ENCODE measurements at places on chromosomes 7 and 10.

GRCh38 chr7:18402488-18403183, 92.9 kb upstream of the HDAC9 start:
- no peak for DNase-seq

DNA sequence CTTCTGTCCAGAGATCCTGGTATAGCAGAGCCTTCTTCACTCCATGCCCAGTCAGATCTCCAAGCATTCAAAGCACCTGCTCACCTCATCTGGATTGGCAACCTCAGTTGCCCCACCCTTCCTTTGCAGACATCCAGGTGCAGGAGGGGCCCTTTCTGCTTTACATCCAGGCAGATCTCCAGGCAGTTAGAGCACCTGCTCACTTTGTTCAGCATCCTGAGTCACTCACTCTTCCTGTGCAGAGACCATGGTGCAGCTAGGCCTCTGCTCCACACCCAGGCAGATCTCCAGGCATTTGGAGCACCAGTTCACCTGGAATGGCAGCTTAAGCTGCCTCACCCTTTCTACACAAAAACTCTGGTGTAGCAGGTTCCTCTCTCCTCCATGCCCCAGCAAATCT, 153.1 kb downstream of the CDK14 start:
- DNase-seq, result no peak

- DNase-seq, result no peak
Observed at GRCh38 chr10:50931948-50932431, 46.6 kb upstream of the A1CF start.

GRCh38 chr7:35748371-35748770, 52.5 kb upstream of the SEPTIN7 start:
- DNase-seq, result no peak

DNA sequence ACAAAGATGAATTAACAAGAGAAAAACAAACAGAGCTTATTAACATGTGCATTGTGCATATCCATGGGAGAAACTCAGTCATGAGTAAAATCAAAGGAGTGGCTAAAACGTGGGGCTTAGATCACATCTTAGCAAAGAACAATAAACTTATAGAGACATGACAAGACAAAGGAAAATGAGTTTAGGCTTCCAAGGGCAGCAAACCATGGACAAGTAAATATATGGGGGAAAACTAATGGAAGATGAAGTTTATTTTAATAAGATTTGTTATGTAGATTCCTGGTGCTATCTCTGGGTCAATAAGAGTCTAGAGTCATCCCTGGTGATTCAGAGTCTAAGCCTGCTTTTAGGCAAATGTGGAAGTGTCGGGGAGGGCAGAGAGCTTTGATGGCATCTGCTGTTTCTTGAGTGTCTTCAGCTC, 87.2 kb upstream of the PLPP4 start:
- no peak for DNase-seq

GRCh38 chr7:28410628-28411531, 1.4 kb upstream of the CREB5 start:
- no peak for DNase-seq

- no peak for DNase-seq
Observed at GRCh38 chr7:140902303-140902953, 22.3 kb downstream of the BRAF start.

GRCh38 chr10:70528741-70529362, 50.3 kb downstream of the PALD1 start:
- no peak for DNase-seq

GRCh38 chr10:119521443-119522204, 20.9 kb downstream of the RGS10 start:
- DNase-seq, result no peak

DNA sequence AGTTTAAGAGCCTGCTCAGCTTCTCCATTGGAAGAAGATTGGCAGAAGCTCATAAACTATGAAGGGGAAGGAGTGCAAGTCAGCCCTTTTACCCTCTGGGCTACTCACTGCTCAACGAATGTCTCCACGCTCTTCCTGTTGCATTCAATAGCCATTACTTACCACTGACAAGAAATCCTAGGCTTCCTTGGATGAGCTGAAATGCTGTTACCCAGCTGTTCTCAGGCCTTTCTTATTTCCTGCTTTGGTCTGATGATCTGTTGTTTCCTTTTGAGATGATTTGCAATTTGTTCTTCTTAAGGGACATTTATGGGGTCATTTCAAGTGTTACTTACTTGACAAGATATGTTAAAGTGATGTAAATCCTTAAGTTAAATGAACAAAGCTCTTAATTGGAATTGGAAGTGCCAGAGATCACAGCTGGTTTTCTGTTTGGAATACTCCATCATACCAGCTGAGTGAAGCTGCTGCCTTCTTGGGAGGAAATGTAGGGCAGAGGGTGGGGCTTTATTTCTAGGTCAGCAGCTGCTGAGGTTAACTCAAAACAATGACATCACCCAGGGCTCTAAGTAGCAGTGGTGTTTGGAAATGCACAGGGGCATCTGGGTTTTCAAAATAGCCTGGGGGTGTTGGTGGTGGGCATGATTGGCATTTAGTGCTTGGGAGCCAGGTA, 170.0 kb downstream of the PRKCQ start:
- no peak for DNase-seq

DNA sequence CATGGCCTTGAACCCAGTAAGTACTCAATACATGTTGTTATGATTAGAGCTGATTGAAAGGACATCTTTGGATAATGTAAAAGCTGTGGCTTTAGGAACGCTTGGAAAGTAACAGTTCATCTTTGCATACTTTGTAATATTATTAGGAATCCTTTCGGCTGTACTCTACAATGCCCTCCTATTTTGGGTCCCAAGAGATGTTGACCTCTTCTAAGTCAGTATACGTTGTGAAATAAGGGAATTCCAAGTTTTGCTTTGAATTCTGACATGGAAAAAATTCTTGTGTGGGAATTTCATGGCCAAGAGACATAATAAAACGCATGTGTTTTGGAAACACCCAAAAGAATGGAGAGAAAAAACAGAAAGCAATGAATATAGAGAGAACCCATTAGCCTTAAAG, 7.7 kb downstream of the AGR3 start:
- no peak for DNase-seq

- no peak for DNase-seq
Observed at GRCh38 chr10:14405076-14406065, 74.6 kb upstream of the FRMD4A start.

GRCh38 chr10:73183667-73184281, 15.9 kb downstream of the FAM149B1 start:
- no peak for DNase-seq

- DNase-seq, result no peak
Observed at GRCh38 chr7:51639661-51640334, 323.2 kb upstream of the COBL start.

DNA sequence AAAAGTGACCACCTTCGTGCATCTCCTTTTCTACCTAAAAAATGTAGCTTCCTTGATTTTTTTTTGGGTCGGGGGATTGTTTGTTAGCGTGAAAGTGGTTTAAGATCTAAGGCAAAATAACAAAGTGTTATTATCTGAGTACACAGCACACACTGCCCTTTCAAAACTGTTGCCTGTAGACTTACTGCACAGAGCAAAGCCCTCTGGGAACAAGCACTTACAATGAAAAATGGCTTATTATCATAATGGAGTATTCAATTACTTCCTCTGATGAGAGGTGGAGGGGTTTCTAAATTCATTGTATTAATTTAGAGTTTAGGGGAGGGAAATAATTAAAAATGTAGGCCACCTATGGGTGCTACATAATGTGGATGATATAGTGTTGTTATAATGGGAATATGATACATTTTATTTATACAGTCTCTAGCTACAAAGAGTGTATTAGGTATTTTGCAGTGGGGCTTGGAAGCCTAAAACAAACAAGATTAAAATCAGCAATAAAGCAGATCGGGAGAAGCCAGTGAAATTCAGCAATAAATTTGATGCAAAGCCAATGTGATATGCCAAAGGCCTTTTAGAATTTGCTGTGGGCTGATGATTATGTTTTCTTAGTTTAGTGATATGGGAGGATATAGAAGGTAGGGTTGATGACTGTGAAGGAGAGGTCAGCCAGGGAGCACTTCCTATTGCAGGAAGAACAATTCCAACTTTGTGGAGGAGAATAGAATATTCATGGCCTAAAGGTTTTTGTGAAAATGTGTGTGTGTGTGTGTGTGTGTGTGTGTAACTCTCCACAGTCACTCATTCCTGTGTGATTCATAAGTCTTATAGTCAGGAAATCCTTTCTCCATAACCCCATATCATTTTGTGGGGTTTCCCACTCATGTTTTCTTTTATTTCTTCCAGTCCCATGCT, 17.7 kb upstream of the EXOC4 start:
- DNase-seq, result no peak

GRCh38 chr7:77391230-77391629, 24.9 kb downstream of the GSAP start:
- DNase-seq, result no peak

- no peak for DNase-seq
Observed at GRCh38 chr10:11007476-11008020, 10.1 kb upstream of the CELF2 start.

DNA sequence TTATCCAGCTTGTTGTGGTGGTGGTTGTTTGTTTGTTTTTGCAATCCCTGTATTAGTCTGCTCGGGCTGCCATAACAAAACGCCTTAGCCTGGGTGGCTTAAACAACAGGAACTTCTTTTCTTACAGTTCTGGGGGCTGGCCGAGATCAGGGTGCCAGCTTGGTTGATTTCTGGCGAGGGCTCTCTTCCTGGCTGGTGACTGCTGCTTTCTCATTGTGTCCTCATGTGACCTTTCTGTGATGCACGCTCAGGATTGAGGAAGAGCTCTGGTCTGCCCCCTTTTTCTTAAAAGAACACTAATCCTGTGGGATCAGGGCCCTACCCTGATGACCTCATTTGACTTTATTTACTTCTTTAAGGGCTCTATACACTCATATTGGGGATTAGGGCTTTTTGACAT, 107.1 kb upstream of the NRP1 start:
- DNase-seq, result no peak

DNA sequence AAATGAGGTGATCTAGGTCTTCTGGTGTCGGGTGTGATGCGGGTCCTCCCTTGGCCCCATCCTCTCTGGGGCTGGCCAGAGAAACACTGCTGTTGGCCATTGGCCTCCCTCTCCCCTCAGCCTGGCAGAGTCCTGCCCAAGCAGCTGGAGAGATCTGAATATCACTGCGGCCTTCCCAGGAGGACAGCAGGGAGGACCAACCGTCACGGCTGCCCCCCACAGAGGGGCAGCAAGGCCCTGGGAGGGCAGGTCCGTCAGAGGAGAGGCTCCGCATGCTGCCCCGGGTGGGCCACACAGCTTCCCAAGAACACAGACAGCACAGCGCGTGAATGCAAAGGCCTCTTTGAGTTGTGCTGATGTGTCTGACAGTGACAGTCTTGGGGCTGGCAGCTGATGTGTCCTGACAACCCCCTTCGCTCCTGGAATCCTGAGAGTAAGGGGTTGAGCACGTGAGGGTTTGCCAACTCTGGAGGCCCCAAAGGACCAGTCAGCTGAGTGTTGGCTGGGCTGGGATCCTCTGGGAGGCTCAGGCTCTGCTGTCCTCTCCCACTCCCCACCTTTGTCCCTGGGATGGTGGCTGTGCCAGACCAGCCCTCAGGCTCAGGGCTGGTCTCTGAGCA, 132.5 kb upstream of the UNC5B start:
- no peak for DNase-seq

- DNase-seq, result no peak
Observed at GRCh38 chr7:138581065-138581464, 120.1 kb downstream of the SVOPL start.

- DNase-seq, result no peak
Observed at GRCh38 chr10:103653581-103654037, 160.1 kb downstream of the NEURL1 start.

DNA sequence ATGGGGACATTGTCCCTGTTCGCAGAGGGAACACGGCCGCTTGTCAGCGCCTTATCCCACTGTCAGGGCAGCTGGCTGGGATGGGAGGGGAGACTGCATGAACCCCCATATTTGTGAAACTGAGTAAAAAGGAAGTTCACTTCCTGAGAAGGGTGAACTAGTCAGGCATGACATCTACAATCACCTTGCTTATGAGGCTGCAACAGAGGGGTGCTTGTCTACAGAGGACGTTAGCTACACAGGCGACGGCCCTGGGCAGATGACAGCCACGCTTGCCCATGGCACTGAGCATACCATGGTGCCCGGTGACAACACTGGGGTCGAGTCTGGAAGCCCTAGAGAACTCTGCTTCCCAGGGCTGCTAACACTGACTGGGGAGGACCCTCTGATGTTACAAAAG, 46.0 kb upstream of the KDM7A start:
- no peak for DNase-seq

GRCh38 chr10:89426230-89426868, 12.0 kb downstream of the IFIT5 start:
- DNase-seq, result no peak

GRCh38 chr7:106070567-106071254, 41.4 kb downstream of the SYPL1 start:
- no peak for DNase-seq

GRCh38 chr10:35574924-35575352, 30.2 kb upstream of the GJD4 start:
- no peak for DNase-seq

- no peak for DNase-seq
Observed at GRCh38 chr7:15463801-15464666, 97.8 kb downstream of the AGMO start.

GRCh38 chr10:30997536-30998235, 34.0 kb downstream of the ZNF438 start:
- DNase-seq, result no peak

DNA sequence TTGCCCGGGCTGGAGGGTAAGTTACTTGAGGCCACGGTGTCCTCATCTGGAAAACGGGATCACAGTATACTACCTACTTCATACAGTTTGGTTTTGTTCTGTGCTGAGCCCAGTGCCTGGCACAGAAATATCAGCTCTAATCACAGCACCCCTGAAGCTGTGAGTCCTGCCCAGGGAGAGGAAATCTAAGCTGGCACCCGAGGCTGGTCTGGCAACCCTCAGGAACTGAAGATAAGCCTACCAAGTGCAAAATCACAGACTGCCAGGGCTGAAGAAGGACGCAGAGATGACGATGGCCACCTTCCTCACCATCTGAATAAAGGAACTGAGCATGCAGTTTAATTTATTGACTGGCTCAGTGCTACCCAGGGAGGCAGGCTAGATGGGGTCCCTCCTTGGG, 7.7 kb upstream of the TMEM120A start:
- no peak for DNase-seq

- no peak for DNase-seq
Observed at GRCh38 chr7:17946591-17946990, 6.3 kb upstream of the SNX13 start.

DNA sequence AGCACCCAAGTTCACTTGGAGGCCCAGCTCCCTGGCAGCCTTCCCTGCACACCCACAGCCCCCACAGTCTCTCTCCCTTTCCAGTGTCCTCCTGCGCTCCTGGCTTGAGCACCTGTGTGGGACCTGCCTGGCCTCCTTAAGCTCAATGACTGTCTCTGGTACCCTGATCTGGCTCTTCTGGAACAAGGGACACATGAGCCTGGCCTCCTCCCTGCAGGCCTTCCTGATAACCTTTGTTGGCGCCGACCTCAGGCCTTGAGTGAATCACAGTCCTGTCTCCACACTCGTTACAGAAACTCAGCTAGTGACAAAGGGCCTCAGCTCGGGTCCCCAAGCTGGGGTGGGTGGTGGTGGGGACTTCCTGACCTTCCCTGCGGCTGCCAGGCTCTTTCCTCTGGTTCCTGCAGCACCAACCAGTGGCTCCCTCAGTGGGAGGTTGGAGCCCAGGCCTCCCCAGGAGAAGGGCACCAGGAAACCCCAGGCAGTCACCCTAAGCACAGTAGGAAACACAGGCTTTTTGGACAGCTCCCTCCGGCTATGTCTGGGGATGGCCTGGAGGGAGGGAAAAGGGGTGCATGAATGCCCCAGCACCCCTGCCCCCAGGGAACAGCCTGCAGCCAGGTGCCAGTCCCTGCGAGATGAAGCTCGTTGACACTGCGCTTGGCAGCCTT, 147.3 kb downstream of the SH3PXD2A start:
- DNase-seq, result no peak

- DNase-seq, result no peak
Observed at GRCh38 chr10:327889-328852, 192.9 kb downstream of the ZMYND11 start.
